HuH-7.5 (cell line): ENCODE measurements at places on chromosomes 7 and 10.

DNA sequence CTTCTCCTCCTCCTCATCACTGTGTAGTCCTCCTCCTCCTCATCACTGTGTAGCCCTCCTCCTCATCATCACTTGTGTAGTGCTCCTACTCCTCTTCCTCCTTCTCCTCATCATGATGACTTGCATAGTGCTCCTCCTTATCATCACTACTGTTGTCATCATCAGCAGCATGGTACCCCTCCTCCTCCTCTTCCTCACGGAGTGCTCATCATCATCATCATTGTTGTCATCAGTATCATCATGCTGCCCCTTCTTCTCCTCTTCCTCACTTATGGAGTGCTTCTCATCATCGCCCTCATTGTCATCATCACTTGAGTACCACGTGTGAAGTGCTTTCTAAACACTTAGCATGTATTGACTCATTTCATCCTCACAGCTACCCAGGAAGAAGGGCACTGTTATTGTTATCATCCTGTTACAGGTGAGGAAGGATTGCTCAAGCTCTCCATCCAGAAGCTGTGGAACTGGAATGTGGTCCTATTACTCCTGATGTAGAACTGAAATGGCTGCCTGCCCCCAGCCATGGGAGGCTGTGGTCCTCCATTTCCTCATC lies 122.8 kb upstream of the SHH start:
- DNase-seq: no peak

DNA sequence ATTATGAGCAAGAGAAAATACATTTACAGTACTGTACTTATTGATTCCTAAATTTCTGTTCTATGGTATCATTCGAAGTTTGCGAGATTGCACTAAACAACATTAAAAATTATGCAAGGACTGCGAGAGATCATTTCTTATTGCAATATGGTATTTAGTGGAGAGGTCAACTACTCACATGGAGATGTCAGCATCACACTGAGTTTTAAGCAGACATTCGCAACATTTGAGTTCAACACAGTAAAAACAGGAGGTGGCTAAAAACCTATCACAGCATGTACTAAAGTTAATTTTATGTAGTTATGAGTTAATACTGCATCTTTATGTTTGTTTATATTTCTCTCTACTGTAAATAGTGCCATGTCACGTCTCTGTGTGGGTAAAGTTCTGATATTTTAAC lies 53.5 kb downstream of the JMJD1C start:
- no peak for DNase-seq

DNA sequence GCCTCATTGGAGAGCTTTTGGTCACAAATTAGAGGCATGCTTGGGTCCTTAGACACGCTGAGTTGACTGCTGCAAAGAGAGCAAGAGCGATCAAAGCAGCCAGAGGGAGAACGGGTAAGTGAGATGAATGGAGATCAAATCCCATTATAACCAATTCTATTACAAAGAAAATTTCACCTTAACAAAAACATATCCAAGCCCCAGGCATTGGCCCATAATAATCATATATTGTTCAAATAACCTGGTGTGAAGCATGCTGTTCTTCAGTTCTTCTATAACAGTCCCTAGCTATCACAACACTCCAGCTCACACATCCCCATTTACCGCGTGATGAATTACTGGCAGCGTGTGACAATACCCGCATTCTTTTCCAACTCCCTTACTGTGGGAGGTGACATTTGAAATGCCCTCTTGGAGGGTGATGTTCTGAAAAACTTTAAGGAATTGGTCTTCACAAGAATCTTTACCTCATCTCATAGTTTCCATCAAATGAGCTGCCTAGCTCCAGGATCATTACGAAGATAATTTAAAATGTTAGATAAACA lies 156.1 kb upstream of the PLXNA4 start:
- no peak for DNase-seq

- DNase-seq: no peak
These were observed 386.5 kb upstream of the AUTS2 start for GRCh38 chr7:69211739-69212138.

- DNase-seq: no peak
These were observed 341.6 kb downstream of the PCLO start for GRCh38 chr7:82821037-82821436.
